ENCODE measurements at places on chromosomes 12 and 14. TPM values are rescaled to one million over a fixed set of nuclear protein-coding genes. Genes with fewer than 3 reads are reported as not detected.

PLXNC1 gene
- 11.9 TPM for total RNA-seq

HOXC6 gene
- total RNA-seq, result not detected

TUBA1C gene
- 90.0 TPM for total RNA-seq

TM9SF1 gene
- 49.0 TPM for total RNA-seq

CISTR gene
- total RNA-seq, result not detected

INSM2 gene
- total RNA-seq, result 0.22 TPM

MSI1 gene
- total RNA-seq, result not detected

RNASE1 gene
- total RNA-seq, result not detected

FGD4 gene
- total RNA-seq, result 0.11 TPM

LRP1-AS gene
- total RNA-seq, result not detected

HOXC11 gene
- not detected for total RNA-seq

LRRC43 gene
- not detected for total RNA-seq

LMNTD1 gene
- not detected for total RNA-seq

SOX5 gene
- total RNA-seq, result 15.2 TPM

C3AR1 gene
- 3.2 TPM for total RNA-seq

MFAP5 gene
- not detected for total RNA-seq

TRMT61A gene
- total RNA-seq, result 8.0 TPM

DNA sequence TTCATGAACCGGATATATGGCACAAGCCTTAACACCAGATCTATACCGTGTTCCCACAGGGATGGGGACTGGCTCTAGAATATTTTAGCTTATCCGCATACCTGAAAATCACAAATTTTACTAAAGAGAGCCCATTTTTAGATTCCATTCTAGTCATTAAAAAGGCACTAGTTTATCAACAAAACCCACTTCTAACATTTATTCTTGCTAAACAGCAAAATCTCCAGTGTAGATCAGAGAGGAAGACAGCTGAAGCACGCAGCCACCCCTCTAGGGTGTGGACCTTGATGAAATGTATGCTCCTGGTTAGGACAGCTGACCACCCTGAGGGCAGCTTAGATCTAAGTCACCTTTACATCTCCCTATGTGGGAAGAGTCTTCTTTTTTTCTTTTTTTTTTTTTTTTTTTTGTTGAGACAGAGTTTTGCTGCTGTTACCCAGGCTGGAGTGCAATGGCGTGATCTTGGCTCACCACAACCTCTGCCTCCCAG is 62.4 kb downstream of the EID3 start:
- DNase-seq, result no peak

GRCh38 chr12:46267825-46268582 is 839 bp downstream of the SLC38A1 start:
- DNase-seq, result peak; percentile 65

DNA sequence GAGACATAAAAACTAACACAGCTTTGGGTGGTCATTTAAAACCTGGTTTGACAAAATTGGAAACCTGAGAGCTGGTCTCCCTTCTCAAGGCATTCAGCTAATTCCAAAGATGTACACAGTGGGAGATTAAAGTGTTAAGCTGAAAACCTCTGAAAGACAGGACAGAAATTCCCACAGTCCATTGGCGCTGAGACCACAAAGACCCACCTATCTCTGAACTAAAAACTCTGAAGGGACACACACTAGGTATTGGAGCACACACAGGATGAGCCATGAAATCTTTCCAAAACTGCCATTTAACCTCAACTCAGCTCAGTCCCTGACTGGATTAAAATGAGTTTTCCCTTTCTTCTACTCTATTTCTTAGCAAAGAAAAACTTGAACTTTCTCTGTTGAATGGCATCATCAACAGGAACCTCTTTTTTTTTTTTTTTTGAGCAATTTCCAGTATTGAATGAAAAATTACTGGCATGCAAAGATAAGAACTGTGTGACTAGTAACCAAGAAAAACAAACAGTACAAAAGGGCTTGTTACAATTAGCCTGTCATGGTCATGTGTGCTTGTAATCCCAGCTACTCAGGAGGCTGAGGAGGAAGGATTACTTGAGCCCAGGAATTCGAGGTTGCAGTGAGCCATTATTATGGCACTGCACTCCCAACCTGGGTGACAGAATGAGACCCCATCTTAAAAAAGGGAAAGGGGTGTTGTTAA is 82.4 kb downstream of the IPO8 start:
- no peak for DNase-seq

DNA sequence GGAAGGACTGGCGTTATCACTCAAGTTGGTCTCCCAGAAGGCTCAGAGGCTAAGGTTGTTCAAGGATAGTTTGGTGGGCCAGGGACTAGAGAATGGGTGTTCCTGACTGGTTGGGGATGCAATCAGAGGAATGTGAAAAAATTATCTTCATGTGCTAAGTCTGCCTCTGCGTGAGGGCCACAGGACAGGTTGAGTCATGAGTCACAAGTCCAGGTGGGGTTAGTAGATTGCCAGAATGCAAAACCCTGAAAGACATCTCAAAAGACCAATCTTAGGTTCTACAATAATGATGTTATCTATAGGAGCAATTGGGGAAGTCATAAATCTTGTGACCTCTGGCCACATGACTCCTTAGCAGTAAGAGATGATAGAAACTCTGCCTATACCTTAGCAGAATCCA is 220.1 kb upstream of the EEA1 start:
- DNase-seq, result no peak

DNA sequence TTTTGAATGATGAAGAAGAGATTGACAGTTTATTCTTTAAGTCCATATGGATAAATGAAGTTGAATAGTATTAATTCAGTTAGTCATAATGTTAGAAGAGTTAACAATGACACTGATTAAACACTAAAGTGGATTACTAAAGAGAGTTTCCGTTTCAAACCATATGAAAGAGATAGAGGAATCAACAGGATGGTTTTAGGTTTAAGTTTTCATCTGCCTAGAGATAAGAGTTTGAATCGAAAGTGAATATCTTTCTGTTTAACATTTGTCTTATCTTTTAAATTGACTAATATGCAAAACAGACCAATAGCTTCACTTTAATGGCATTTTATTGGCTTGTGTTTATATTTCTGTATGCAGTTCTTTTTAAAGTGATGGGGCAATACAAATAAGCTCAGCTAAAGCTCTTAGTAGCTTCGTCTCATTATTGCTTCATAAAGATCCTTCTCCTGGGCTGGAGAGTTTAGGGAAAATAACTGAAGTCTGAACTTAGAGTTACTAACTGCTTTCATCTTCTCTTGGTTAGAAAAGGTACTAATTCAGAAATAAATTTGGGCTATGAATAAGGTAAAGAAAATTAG is 66.0 kb downstream of the MIPOL1 start:
- no peak for DNase-seq

DNA sequence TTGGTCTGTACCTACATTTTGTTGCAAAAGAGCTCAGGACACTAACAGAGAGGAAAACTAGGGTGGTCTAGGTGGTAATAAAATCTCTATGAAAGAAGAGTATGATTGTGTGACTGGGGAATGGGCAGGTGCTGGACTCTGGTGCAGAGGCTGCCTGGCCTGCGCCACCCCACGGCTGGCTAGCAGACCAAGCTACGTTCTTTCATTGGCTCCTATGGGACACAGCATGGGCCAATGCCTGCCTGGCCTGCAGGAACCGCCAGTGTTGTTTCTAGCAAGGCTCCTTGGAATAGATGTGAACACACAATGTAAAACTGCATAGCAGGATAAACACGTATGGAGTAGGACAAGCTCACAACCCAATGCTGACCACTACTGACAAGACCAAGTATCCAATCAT is 51.7 kb upstream of the CORO1C start:
- no peak for DNase-seq

GRCh38 chr12:108910336-108910735 is 30.4 kb downstream of the DAO start:
- DNase-seq, result no peak

- DNase-seq, result no peak
These were observed 132.9 kb upstream of the AEBP2 start for GRCh38 chr12:19306366-19306765.

- no peak for DNase-seq
These were observed 918 bp downstream of the LIN7A start for GRCh38 chr12:80936642-80937390.

DNA sequence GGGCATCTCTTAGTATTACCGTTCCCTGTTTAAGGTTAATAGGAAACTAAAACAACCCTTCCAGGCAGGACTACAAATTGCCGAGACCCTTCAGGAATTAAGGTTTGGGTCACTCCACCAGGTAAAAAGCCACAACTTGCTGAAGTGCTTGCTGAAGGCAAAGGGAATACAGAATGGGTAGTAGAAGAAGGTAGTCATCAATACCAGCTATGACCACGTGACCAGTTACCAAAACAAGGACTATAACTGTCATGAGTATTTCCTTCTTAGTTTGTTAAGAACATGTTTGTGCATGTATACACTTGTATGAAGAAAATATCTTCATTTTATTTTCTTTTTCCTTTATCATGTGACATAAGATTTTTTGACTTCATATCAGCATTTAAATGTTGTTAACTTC is 578.7 kb upstream of the FBXO33 start:
- DNase-seq, result no peak

DNA sequence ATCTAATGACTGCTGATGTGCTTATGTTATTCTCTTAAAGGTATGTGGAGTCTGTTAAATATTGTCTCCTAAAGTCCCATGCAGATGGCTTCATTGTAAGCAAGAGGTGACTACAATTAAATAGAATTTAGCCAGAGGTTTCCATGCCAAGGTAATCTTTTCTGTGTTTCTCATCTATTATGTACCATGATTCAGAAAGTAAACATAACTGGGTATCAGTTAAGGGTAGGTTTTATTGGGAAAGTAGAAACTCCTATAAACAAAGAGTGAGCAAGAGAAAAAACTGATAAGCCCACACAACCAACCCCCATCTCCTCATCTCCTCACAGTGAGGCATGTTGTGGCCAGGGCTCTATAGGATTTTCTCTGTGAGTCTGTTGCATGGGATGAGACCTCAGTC is 611.7 kb downstream of the SNAPC1 start:
- no peak for DNase-seq

GRCh38 chr12:118103601-118104382 is at the start of gene VSIG10:
Gene VSIG10 (minus strand): TSS chr12:118104011. CDS start chr12:118103671, 340 bp downstream.
- DNase-seq, result peak; percentile 54

GRCh38 chr14:22513066-22513812 is 75.8 kb downstream of the DAD1 start:
- DNase-seq, result no peak

- DNase-seq, result no peak
These were observed 12.3 kb upstream of the KRT74 start for GRCh38 chr12:52585946-52586345.

DNA sequence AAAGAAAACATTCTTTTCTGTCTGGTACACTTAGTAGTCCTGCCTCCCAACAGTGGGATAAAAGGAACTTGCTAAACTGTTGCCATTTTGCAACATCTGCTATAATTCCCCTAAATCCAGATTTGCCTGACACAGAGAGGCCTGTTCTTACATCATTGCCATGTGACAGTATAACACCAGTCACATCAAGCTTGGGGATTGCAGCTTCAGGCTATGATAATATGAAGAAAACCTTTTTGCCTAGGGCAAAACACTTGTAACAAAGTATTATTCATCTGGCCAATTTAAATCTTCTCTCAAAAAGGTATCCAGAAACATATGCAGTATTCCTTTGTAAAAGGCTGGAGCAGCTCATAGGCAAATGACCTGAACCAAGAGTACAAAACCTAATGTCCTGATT is 80.9 kb upstream of the OTX2 start:
- no peak for DNase-seq

- DNase-seq, result no peak
These were observed 13.7 kb downstream of the APPL2 start for GRCh38 chr12:105222284-105222655.

Measured in Karpas-422 (cell line).